Activated T-helper 1 cell treated with anti-CD3 and anti-CD28 coated beads, Interleukin-12 subunit alpha, Interleukin-12 subunit beta, Interleukin-2, Interleukin-4 antibody, amounts not matched to agents 30 ng/mL and 10 ng/mL and 1 ng/mL, durations not matched to agents 14 hours and 24 hours and 36 hours (primary cell): ENCODE measurements at places on chromosomes 4 and X. TPM values are rescaled to one million over a fixed set of nuclear protein-coding genes. Genes with fewer than 3 reads are reported as not detected.

DNA sequence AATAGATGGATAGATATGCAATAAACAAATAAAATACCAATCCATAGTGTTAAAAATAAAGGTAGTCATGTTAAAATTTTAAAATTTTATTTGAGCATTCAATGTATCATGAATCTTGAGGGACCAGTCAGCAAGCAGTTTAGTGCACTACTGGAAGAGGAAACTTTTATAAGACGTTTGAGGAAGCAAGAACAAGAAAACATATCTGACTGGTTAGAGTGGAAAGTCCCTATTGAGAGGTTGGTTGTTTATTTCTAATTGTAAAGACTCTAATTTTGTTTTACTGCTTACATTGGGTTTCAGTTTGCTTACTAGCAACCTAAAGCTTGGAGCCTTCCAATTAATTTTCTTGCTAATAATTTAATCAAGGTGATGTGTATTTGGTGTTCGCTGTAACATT lies 786.2 kb downstream of the RAB28 start:
- DNase-seq = no peak

- DNase-seq = no peak
Observed at GRCh38 chr4:113071274-113071673, 21.8 kb downstream of the ANK2 start.

Gene HMGN5
- 0.73 and 1.3 TPM in 2 replicates for total RNA-seq

- DNase-seq = no peak
Observed at GRCh38 chr4:165663411-165663810, 209.6 kb upstream of the TLL1 start.

GRCh38 chr4:25007598-25007997 lies 23.1 kb downstream of the LGI2 start:
- DNase-seq = no peak

Gene CT83
- total RNA-seq = not detected in 2 replicates

DNA sequence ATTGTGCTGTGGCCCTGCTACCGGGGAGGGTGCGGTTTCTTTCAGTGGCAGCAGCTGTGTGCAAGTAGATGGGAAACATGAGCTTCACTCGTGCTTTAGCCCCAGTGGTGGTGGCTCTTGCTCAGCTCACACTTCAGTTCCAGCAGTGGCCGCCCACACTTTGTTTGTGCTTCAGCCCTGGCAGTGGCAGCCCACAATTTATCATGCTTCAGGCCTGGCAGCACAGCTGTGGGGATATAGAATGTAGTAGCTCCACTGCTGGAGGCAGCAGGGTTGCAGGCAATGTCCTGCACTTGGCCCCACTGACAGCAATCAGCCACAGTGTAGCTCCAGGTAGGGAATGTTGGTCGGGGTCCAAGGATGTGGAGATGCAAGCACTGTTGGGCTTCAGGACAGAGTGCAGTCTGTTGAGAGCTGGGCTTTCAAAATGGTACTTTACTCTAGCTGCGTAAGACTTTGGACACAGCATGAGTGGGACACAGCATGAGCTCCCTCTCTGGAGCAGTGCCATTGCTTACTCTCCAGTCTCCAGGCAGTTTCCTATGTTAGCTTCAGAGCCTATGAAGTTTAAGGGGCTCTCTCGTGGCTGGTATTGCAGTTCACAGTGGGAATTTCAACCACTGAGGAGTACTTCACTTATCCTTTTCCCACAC lies 413.1 kb downstream of the PDGFC start:
- no peak for DNase-seq

DNA sequence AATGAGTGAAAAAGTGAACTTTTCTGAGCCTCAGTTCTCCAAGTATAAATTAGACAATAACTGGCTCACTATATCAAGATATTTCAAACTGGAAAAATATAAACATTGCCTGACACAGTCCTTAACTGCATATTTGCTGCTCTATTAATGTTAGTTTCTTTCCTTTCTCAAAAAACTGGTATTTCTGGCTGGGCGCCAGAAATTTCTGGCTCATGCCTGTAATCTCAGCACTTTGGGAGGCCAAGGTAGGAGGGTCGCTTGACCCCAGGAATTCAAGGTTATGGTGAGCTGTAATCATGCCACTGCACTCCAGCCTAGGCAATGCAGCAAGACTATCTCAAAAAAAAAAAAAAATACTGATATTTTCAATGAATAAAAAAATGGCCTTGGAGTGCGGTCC lies 227.0 kb downstream of the MAGEB17 start:
- no peak for DNase-seq

GRCh38 chrX:771536-771935 lies 140.9 kb downstream of the SHOX start:
- no peak for DNase-seq

DNA sequence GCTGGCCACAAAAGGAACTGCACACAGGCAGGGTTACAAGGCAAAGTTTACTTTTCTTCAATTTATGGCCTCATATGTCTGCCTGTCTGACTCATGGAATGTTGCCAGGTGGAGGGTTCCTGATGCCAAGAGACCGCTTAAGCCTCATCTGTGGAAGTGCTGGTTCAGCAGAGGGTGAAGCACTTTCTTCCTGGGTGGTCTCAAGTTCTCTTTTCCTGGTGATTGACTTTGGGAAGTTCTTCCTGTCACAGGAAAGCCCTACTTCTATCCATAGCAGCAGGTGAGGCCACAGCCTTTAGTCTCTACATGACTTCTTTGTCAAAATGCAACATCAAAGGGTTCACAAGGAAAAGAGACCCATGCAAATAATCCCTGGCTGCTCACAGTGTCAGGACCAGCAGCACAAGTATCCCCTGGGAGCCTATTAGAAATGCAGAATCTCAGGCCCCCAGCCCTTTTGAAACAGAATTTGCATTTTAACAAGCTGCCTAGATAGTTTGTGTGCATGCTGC lies 81.4 kb upstream of the IGFBP7 start:
- DNase-seq = no peak

DNA sequence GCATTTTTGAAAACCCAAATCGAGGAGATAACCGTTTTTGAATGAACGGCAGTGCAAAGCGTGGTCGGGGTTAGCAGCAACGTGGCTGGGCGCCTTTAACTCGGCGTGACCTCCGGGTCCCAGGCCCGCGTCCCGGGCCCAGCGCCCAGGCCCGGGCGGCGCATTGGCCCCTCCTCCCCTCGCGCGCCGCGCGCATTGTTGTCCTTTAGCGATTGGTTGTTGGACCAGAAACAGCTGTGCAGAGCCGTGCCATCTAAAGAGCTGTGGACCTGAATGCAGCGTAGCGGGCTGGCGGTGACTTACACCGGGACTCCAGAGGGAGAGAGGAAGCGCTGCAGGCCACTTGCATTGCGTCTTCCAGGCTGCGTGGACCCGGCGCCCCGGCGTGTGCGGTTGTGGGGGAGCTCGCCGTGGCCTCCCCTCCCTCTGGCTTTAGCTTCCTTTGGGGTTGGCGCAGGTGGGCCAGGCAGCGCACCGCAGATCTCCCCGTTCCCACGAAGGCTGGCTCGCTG lies at the start of gene STOX2:
STOX2 (plus strand) TSS at position 227 of the 512 bp plus-strand sequence. CDS start 1,484 bp downstream, outside the sequence.
- no peak for DNase-seq

DNA sequence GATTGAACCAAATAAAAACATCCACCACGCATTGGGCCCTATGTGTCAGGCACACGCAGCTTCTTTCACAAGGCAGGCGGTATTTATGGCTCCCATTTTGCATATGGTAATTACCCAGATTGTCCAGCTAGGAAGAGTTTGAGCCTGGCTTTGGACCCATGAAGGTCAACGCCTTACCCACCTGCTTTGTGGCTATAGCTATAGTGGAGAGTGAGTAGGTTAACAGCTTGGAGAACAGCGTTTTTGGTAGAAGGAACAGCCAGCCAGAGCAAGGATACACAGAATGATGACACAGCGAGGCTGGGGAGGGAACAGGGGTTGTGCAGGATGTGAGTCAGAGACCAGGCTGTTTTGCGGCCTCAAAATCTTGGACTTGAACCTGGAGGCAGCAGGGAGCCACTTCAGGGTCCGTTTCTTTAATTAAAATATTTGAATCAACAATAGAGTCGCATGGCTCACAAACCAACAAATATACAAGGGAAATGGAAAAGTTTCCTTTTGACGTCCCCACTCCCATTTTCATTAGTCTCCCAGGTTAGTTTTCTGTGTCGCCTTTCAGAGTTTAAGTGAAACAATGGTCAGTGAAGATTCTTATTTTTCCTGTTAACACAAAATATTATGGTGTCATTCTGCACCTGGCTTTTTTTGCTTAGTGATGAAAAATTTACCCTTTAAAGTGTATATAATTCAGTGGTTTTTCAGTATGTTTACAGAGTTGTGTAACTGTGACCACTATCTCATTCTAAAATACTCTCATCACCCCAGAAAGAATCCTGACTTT lies 118.2 kb upstream of the STX18 start:
- no peak for DNase-seq

DNA sequence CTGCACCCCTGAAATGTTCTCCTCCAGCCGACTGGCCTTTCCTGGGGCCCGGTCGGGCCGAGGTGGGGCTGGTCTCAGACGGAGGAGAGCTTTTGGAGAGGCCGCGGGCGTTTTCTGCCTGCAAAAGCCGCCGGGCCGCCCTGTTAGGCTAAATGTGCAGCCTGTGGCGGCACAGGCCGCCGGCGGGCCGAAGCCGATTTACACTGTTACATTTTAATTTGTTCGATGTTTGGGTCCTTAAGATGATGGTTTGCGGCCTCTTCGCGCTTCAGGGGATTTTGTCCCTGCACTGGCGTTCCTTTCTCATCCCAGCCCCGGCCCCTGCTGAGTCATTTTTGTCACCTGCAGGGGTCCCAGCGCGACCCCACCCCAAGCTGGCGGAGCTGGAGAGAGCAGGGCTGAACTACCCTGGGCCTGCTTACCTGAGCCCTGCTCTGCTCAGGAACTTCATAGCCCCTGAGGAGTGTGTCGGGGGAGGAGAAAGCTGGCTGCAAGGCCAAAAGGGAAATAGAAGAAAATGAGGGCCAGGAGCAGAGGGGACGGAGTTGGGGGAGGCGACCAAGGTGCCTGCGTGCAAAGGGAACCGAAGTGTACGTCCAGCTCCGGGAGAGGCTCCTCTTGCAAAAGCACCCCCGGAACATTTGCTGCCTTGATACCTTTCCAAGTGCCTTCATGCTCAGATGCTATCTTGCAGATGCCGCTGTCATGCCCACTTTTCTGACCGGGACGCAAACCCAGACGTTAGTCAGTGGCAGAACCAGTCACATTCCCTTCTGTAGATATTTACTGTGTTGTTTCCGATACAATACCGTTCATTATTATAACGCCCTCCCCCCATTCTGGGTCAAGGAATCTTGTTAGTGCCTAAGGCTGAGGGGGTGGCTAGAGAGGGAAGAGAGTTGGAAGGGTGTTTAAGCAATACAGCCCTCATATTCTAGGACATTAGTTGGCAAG lies 977 bp upstream of the RBBP7 start:
- peak; percentile 7 for DNase-seq

DNA sequence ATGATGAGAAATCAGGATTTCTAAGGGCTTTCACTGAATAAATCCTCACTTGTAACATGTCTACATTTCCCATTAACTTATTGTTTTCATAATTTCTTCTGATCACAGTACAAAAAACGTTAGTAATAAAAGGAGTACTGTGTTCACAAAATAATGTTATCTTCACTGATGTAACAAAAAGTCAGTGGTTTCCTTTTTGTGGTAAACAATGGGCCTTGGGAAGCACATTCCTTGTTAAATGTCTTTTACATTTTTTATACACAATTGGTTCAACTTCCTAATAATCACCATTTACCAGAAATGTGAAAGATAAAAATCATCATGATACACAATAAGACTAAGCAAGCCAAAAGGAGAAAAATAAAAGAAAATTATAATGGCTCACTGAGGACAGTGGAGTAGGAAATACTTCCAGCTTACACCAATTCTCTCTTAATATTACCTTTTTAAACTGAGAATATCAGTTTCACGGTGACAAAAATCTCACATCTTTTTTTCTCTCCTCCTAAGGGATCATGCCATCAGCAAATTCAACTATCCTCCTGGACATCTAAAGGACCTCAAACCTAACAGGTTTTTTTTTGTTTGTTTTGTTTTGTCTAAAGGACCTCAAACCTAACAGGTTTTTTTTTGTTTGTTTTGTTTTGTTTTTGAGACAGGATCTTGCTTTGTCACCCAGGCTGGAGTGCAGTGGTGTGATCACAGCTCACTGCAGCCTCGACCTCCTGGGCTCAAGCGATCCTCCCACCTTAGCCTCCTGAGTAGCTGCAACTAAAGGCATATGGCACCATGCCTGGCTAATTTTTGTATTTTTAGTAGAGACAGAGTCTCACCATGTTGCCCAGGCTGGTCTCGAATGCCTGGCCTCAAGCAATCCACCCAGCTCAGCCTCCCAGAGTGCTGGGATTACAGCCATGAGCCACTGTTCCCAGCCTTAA lies 57.3 kb downstream of the FRYL start:
- no peak for DNase-seq

Gene CHST7
- 5.2 and 6.2 TPM in 2 replicates for total RNA-seq

DNA sequence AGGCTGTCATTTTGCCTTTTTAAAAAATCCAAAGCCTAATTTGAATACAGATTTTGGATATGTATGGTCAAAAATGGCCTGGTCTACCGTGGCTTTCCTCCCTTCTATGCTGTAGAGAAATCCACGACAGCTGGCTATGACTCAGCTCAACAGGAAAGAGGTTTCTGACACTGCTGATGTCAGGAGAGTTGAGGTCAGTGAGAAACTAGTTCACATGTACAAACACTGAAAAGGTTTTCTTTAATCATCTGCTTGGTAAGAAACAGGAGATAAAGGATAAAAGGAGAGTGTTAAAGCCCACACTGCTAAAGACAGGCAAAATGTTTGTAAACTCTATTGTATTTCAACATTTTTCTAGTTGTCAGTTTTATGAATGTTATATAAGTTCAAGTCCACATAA lies 113.9 kb downstream of the NYX start:
- DNase-seq = peak; percentile 25

GRCh38 chr4:37463033-37463856 lies 218.7 kb downstream of the NWD2 start:
- DNase-seq = no peak

Gene P2RY4
- total RNA-seq = 0.27 TPM in 1 of 2 replicates, not detected in the other

DNA sequence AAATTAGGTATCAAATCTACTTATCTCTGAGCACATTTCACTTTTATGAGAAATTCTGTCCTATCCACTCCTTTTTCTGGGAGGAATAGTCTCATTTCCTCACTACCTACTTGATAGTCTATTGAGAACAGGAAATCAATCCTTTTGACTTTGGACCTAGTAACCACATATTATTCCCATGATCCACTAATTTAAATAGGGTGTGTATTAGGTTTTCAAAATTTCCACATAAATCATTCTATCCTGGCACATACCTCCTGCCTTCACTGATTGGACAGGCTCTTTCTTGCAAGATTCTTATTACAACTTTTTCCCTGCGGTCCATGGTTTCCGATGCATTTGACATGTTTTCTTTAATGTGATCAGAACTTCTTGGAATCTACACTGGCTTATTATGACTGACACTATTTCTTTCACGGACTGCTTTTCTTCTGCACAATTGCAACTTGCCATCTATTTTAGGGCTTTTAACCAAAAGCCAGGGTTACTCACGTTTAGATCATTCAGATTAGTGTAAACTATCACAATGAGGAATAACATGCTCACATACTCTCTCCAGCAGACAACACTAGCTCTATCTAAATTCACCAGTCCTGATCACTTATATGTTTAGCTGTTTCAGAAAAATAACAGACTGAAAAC lies 419.9 kb upstream of the SLIT2 start:
- no peak for DNase-seq

Gene TCEAL7
- not detected in 2 replicates for total RNA-seq

- no peak for DNase-seq
Observed at GRCh38 chr4:95610061-95610569, 61.3 kb upstream of the UNC5C start.

Gene PCDH10
- total RNA-seq = not detected in 2 replicates

Gene PPP1R3F
- 6.5 and 6.9 TPM in 2 replicates for total RNA-seq
